Right renal pelvis (tissue), 4 donors: ENCODE measurements at places on chromosomes 7 and 10. TPM values are rescaled to one million over a fixed set of nuclear protein-coding genes. Genes with fewer than 3 reads are reported as not detected.

GRCh38 chr7:106999023-106999422, 45.5 kb upstream of the PRKAR2B start:
- DNase-seq: no peak

DNA sequence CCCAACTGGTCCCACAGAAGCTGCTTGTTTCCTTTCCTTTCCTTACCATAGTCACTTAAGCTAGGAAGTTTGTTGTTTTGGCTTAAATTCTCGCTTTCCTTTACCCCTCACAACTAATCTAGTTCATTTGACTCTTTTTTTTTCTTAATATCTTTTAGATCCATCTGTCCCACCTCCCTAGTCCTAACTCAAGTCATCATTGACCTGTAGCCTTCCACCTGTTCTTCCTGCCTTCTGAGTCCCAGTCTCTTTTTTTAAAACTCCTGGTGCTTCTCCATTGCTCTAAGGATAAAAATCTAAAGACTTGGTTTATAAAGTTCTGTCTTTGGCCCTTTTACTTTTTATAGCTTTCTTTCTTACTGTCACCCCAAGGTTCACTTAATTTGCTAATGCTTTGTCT, 47.6 kb downstream of the RALA start:
- no peak for DNase-seq

- no peak for DNase-seq
Observed at GRCh38 chr10:45592432-45592831, 80.1 kb downstream of the ZFAND4 start.

- DNase-seq: no peak
Observed at GRCh38 chr10:43173120-43173519, 34.9 kb downstream of the CSGALNACT2 start.

GRCh38 chr10:72098836-72099599, 10.7 kb upstream of the SPOCK2 start:
- no peak for DNase-seq

- DNase-seq: no peak
Observed at GRCh38 chr7:38232502-38233366, 40.7 kb downstream of the TARP start.

GRCh38 chr7:157513162-157513621, 176.4 kb downstream of the DNAJB6 start:
- no peak for DNase-seq

- no peak for DNase-seq
Observed at GRCh38 chr7:17559388-17559787, 260.9 kb downstream of the AHR start.

GRCh38 chr7:36155811-36156361, 2.8 kb downstream of the EEPD1 start:
- DNase-seq: no peak

DNA sequence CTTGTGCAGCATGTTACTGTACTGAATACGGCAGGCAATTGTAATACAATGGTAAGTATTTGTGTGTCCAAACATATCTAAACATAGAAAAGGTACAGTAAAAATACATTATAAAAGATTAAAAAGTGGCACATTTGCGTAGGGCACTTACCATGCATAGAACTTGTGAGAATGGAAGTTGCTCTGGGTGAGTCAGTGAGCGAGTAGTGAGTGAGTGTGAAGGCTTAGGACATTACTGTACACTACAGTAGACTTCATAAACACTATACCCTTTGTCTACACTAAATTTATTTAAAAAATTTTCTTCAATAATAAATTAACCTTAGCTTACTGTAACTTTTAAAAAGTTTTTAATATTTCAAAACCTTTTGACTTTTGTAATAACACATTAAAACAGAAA, 37.5 kb downstream of the BPGM start:
- no peak for DNase-seq

DNA sequence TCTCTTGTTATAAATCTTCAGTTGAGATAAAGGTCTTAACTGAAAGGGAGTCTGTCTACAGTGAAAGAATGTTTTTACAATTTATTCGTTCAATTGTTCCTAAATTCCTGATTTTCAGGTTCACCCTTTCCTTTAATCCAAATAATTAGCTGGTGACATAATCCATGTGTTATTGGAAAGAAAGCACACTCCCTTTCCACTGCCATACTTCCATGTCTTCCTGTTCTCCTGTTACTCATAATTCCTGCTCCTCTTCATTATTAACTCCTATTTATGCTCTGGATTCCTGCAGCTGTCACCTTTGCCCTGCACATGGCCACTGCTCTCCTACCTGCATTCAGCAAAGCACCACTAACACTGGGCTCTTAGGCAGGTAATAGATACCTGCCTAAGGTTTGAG, 40.0 kb upstream of the FAM3C start:
- DNase-seq: no peak

DNA sequence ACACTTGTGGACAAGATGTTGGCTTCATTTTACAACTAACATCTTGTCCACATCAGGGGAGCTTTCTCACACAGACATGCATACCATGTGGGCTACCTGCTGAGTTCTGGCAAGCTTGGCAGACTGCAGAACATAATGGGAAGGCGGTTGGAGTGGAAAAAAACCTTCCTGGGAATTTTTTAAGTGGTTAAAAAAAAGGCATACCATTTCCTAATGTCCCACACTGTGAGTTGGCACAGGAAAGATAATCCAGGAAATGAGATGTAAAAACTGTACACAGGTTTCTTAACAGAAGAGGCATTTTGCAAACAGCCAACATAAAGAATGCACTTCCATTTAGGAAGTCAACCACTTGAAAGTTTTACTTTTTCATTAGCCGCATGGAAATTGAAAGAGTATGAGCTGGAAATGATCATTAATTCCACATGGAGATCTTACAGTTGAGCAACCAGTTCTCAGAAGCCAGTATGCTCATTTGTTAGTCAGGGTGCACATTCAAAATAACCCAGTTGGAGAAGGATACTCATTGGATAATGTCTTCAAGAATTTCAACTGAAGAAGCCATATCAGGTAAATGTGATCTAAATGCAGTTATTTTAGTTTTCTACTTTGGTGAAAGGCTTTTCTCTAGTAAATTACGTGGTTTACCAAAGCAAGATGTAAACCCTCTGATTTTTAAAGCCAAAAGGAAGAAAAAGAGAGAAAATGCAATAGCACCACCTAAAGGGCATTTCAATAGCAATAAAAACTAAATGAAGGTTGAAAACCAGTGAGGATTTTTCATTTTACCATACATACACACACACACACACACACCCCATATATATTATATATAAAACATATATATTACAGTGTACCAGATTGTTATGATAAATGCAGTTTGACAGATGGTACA, 194.0 kb downstream of the TAX1BP1 start:
- no peak for DNase-seq

- no peak for DNase-seq
Observed at GRCh38 chr10:1874533-1874932, 137.2 kb upstream of the ADARB2 start.

DNA sequence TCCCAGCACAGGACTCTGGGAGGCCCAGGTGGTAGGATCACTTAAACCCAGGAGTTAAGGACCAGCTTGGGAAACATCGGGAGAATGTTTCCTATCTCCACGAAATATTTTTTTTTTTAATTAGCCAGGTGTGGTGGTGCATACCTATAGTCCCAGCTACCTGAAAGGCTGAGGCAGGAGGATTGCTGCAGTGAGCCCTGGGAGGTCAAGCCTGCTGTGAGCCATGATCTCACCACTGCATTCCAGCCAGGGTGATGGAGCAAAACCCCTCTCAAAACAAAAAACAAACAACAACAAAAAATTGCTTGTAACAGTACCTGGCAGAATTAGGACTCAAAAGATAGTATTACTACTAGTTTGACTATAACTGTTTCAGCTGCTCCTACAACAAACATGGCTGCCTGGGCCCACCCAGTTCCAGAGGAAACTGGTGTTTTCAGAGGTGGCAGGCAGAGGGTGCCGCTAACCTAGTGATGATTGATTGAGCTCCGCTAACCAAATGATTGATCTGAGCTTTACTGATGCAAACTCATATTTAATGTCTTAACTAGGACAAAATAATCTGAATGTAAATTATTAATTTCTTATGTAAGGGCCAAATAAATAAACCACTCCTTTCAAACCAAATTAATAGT, 57.0 kb downstream of the AP3M1 start:
- no peak for DNase-seq

GRCh38 chr10:85661123-85661522, 705.5 kb downstream of the GRID1 start:
- DNase-seq: no peak

DNA sequence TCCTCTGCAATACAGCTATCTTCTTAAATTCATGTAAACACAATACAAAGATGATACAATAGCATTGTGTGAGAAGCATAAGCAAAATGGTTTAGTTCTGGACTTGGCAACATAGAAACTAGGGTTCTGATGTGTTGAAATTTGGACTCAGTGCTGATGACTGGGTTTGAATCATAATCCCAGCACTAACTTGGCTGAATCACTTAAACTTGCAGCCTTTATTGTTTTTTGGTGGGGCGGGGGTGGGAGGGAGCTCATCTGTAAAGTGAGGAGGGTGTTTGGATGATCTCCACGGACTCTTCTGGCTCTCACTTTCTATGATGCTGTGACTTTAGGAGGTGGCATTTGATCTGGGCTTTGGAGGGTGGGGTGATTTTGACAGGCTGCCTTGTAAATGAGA, 158.2 kb downstream of the WNT2 start:
- no peak for DNase-seq

DNA sequence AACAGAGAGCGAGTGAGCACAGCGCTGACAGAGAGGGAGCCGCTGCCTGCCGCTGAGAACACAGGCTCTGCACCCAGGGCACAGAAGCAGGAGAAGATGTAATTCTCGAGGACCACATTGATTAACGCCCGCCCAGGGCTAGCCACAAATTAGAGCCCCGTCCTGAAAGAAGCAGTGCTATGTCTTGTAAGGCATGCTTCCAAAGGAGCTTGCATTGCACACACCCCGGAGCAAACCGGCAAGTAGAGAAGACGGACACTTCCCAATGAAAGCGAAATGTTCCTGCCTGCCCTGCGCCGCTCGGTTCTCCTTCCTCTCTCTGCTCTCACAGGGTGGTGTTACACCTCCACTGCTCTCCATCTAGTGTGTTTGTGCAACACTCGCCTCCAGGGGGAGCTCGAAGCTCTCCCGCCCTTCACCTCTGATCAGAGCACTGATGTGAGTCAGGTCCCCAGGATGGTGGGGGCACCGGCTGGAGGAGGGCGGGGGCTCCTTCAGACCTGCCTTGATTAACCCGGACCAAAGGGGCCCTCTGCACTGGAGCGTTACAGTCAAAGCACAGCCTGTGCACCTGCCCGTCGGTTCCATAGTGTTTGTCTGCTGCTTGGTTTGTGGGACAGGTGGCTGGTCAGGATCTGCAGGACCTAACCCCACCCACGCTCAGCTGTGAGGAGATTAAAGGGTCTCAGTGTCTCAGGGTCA, 316.5 kb downstream of the ADARB2 start:
- peak; percentile 67 for DNase-seq

- DNase-seq: no peak
Observed at GRCh38 chr7:83359108-83359507, 196.4 kb upstream of the PCLO start.

- peak; percentile 44 for DNase-seq
Observed at GRCh38 chr7:151251328-151251688, 2.8 kb upstream of the SMARCD3 start.

- DNase-seq: no peak
Observed at GRCh38 chr7:93461350-93461749, 113.2 kb downstream of the CALCR start.

DNA sequence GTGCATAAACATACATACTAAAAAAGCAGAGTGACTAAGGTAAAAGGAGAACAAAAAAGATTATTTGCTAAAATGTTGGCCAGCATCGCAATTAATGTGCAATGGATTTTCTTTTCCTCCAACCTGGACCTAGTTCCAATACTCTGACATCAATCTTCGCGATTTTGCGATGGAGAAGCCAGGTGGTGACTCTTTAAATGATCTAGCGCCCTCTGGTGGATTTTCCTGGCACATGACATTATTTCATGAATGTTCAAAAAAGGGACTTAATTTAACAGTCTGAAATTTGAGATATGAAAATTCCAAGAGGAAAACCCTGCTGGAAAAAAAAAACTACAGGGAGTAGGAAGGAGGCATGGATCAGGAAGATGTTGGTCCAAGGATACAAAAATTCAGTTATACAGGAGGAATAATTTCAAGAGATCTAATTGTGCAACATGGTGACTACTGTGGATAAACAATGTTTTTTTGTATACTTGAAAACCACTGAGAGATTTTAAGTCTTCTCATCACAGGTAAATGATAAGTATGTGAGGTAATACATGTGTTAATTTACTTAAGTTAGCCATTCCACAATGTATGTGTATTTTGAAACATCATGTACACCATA, 4.3 kb upstream of the KCNMA1 start:
- peak; percentile 61 for DNase-seq

- DNase-seq: no peak
Observed at GRCh38 chr7:2214636-2215035, 18.1 kb downstream of the MAD1L1 start.

GRCh38 chr10:132477066-132477397, 60.6 kb upstream of the INPP5A start:
- no peak for DNase-seq

DNA sequence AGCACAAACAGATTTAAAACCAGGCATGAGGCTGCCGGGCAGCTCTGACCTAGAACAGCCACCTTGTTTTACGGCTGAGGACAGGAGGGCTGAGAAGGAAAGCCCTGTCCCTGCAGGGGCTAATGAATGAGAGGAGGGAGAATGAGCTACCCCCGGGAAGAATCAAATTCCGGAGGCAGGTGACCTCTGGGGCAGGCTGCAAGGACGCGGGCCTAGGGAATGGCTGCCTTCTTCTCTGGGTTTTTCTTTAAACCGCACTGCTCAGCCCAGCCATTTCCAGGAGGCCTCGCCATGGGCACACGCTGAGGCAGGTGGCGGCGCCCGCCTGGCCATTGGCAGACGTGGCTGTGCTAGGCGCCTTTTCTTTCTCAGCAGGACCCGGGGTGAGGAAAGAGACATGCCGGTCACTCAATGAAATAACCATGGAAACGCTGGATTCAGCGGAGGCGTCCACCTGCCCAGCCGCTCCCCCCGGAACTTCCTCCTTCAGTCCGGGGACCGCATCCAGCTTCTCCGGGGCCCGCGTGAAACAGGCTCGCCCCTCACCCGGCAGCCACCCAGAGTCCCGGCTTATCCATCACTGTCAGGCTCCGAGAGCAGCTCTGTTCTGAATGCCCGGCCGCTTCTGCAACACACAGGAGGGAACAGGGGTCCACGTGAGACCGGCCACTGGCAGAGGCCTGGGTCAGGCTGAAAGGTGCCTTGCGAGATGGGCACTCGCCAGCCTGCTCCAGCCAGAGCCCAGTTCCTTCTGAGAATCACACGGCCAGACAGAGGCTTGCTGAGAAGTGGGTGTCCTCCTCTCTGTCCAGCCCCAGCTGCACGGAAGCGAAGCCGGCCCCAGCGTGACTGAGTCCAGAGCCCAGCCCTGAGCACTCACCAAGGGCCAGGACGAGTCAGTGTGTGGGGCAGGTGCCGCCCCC, 82.1 kb downstream of the PDGFA start:
- no peak for DNase-seq

The AGR3 gene
- 2.2 TPM for polyA plus RNA-seq

The LIPJ gene
- 0.15 TPM for polyA plus RNA-seq

The WDFY4 gene
- polyA plus RNA-seq: 2.1 TPM

The CADPS2 gene
- 58.1 TPM for polyA plus RNA-seq

The CXCL12 gene
- 407 TPM for polyA plus RNA-seq

The MRPL43 gene
- 93.1 TPM for polyA plus RNA-seq

The DPP6 gene
- 61.2 TPM for polyA plus RNA-seq

The DPY19L1 gene
- polyA plus RNA-seq: 26.2 TPM

The ASB15 gene
- 1.7 TPM for polyA plus RNA-seq

The CPVL gene
- polyA plus RNA-seq: 78.7 TPM
